ENCODE measurements at places on chromosomes 2 and 18. TPM values are rescaled to one million over a fixed set of nuclear protein-coding genes. Genes with fewer than 3 reads are reported as not detected.

DNA sequence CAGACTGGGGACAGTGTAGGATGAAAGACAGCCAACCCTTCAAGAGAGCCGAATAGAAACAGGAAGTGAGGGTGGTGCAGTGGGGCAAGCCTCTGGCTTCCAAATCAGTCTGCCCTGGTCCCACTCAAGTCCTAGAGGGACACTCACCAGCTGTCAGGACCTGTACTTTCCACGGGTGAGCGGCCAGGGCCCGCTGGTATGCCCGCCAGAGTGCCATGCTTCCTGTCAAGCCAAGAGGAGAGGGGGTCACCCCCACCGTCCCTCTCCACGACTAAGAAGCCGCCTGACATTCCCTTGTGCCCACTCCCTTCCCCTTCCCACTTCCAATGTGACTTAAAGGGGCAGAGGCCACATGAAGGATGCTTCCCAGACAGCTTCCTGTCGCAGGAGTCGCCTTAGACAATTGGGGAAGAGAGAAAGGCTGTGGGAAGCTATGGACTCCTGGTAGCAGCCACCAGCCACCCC, 564 bp downstream of the MPV17 start:
- peak; percentile 28 for DNase-seq

RGPD3 gene
- 0.06 TPM for total RNA-seq

DNA sequence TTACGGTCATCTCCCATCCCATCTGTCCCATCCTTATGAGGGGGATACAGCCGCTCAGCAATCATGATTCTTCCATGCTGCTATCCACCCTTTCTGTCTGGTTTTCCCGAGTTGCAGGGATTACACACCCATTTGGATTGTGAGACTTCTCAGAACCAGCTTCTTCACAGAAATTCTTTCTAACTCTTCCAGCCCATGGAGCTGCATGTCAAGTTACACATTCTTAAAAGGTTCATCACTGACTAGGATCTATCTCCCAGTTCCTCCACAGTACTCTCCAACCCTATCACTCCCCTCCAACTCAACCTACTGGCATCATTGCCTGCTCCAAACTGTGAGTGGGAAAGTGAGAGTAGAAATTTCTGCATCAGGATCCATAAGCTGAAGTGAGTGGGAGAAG, 558.2 kb upstream of the TNP1 start:
- DNase-seq = no peak

DNA sequence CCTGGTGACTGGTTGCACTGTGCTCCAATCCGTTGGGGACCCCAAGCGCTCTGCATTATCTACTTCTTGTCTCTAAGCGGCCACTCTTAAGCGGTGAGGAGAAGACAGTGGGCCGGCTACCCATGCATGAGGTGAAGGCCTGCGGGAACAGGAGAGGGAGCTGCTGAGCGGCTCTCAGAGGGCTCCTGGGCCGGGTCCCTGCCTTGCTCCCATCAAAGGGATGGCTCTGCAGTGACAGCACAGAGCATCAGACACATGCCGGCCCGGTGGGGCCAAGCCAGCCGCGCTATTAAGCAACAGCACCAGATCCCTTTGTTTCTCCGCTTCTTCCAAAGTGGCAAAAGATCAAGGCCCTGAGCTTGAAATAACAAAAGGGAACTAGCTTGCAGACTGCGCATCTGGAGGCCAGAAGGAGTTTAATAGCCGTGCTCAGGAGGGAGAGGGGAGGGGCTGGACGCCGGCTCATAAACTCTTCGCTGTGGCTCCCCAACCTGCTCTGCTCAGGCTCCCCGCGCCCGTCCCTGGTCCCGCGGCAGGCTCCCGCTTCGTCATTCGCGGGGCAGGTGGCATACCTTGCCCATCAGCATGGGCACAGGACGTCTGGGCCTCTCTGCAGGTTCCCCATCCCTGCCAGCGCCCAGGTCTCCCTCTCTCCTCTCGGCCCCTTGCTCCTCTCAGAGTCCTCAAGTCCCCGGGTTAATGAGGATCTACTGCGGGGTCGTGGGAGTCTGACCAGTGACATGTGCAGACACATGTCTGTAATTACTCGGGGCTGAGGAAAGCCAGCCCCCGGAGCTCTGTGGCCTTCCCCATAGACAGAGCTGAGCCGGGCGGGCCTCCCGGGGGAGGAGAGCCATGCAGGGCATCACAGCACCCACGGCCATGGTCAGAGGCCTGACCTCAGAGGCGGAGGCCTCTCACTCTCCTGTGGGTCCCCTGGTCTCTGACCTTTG, 96.7 kb downstream of the ASB1 start:
- DNase-seq = no peak

TUBA4B gene
- not detected for total RNA-seq

DNA sequence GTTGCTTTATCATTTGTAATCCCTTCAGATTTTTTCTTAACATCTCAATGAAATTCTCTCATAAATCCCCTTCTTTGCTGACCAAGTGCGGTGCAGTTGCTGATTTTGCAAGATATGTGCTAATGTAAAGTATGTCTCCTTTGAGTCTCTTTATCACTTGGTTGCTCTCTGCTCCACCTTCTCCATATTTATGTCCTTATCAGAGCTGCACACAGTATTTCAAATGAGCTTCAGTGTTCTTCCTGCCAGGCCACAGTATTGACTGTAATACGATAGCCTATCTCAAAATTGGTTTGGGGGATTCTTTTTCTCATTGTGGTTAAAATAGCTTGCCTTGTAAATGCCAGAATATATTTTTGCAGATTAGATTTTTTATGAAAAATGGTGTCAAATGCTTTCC, 32.2 kb downstream of the MAIP1 start:
- DNase-seq = no peak

SERPINB4 gene
- not detected for total RNA-seq

DNA sequence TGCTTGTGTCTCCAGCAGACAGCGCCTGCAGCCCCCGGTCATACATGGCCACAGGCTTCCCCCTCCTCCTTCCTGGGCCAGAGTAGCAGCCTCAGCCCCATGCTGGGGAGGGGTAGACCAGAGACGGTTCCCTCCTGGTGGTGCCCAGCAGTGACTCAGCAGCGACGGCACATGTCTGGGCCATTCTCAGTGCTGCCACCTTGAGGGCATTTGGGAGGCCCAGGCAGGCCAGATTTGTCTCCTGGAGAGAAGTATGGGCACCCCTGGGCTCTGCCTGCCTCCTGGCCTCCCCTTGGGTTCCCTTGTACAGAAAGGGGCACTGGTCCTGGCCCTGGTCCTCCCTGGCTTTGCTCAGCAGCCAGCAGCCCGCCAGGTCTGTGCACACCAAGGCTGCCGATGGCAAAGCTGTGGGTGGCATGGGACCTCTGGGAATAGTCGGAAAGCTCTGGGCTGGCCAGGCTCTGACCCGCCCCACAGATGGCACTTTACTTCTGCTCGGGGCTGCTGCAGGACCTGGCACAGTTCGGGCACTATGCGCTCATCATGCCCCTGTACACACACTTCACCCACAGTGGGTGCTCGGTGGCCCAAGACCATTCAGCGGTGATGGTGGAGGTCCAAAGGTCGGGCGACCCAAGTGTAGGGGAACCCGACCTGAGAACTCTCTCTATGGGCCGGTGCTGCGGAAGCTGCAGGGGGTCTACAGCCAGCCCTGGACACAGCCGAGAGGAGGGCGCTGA, 11.4 kb upstream of the ALPI start:
- DNase-seq = peak; percentile 83

DNA sequence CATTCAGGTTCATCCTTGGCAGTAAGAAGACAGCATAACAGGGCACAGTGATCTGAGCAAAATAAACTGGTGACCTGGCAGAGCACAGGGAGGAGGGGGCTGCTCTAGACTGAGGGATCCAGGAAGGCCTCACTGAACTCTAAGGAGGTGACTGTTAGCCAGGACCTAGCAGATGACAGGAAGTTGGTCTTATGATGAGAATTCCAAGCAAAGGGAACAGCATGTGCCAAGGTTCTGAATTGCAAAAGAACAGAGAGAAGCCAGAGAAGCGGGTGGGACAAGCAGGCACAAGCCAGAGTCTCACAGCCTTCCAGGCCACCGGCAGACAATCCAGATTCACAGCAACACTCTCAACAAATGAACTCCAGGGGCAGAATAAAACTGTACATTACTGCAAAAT, 152.7 kb upstream of the PTPRM start:
- DNase-seq = no peak

DNA sequence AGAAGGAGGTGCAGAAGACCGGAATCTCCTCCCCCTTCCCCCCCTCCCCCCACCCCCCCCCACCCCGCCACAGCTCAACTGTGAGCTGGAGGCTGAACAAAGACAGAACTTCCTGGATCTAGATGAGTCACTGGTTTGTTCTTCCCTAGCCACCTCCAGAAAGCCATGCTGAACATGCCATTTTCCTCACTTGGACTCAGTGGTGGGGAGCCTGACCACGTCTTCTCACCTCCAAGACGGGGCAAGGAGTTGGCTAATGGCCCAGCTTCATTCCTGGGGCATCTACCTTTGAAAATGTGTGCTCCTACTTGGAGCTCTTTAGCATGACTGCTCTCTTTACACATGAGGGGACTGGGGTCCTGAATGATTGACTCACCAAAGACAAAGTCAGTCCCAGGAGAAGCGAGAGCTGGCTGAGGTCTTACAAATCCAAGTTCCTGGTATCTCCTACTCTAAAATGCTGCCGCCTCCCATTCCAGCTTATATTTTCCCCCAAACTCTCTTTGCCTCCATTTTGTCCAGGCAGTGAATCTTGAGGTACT, 22.6 kb upstream of the FZD5 start:
- DNase-seq = peak; percentile 75

CCDC121 gene
- total RNA-seq = 0.74 TPM

DNA sequence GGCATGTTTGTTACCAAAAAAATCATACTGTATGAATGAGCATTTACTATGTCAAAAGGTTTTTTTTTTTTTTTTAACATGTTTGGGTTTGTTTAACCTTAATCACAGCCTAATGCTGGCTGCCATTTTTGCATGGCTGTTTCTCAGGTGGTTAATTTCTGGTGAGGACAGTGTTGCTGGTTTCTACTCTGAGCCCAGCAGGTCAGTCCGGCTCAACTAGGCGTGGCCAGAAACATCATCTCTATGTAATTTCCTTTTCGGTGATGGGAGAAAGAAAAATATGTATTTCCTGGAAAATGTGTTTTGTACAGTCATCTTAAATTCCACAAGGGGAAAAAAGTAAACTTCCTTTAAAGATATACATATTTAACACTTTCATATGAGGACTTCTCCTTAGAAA, 24.9 kb upstream of the BZW1 start:
- peak; percentile 67 for DNase-seq
